ENCODE measurements at places on chromosomes 2 and 18. TPM values are rescaled to one million over a fixed set of nuclear protein-coding genes. Genes with fewer than 3 reads are reported as not detected.

GRCh38 chr2:127415593-127416505 lies 2.4 kb upstream of the PROC start:
- no peak for DNase-seq

DNA sequence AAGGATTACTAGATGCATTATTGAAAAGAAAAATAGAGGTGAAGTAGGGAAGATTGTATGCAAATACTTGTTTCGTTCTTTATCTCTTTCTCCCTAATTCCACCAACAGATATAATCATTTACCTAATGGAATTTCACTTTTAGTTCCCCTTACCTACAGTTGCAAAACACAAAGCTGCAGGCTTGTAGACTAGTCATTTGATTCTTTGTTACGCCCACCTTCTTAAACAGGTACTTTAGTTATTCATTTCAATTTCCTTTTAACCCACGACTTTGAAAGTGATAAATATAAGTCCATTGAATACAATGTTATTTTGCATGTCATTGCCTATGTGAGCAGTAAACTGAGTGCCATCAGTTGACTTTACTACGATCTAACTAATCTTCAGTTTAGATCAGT lies 3.9 kb upstream of the HRH4 start:
- DNase-seq: no peak

GRCh38 chr18:63869851-63870250 lies 17.7 kb upstream of the SERPINB2 start:
- DNase-seq: no peak

The CAPN13 gene
- total RNA-seq: not detected

GRCh38 chr18:62577765-62578164 lies 54.9 kb downstream of the ZCCHC2 start:
- DNase-seq: no peak

The ATP6V1C2 gene
- total RNA-seq: 0.72 TPM

DNA sequence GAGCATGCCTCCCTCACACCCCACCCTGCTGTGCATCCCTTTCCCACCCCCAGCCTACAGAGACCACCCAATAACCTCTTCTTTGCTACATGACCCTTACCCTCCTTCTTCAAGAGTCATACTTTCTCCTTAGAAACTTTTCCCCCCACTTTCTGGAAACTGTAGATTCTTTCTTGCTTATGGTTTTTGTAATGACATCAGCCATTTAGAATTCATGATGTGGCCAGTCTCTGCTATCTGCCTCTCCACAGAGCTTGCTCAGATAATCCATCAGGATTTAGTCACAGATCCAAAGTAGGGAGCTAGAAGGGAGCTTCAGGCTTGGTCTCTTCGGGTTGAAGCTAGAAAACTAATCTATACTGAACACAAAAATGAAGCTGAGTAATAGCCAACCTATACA lies 36.5 kb downstream of the GALM start:
- DNase-seq: no peak

The DCDC2C gene
- not detected for total RNA-seq

The SERPINB11 gene
- total RNA-seq: 107 TPM

The TMEM200C gene
- total RNA-seq: 3.8 TPM

- no peak for DNase-seq
These were observed 629.9 kb upstream of the ACVR2A start for GRCh38 chr2:147214914-147215313.

- peak; percentile 12 for DNase-seq
These were observed 891 bp downstream of the CAB39 start for GRCh38 chr2:230713331-230714135.

The ACMSD gene
- not detected for total RNA-seq

The SCYGR4 gene
- total RNA-seq: 0.14 TPM

DNA sequence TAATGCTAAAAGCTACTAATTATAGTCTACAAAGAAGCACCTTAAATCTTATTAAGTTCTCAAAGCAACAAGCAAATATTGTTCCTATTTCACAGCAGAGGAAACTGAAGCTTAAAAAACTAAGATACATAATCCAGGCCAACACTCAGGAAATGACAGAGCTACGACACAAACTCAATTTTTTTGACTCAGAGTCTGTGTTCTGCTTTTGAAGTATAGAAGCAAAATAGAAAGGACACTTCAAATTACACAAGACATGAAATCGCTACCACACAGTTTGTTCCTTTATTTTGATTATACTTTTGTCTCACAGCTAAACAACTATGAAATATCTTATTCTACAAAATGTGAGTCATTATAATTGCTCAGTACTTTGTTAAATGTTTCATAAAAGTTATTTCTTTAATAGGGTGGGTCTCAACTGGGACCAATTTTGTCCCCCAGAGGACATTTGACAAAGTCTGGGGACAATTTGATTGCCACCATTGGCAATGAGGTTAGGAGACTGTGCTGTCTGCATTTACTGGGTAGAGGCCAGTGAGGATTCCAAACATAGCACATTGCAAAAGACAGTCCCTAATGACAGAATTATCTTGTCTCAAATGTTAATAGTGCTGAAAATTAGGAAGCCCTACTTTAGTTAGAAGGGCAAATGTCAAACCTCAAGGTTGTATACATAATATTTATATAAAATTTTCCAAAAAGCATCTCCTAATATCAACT lies 101.5 kb upstream of the GRB14 start:
- DNase-seq: no peak

GRCh38 chr2:95346738-95347671 lies 49.9 kb downstream of the KCNIP3 start:
- no peak for DNase-seq

DNA sequence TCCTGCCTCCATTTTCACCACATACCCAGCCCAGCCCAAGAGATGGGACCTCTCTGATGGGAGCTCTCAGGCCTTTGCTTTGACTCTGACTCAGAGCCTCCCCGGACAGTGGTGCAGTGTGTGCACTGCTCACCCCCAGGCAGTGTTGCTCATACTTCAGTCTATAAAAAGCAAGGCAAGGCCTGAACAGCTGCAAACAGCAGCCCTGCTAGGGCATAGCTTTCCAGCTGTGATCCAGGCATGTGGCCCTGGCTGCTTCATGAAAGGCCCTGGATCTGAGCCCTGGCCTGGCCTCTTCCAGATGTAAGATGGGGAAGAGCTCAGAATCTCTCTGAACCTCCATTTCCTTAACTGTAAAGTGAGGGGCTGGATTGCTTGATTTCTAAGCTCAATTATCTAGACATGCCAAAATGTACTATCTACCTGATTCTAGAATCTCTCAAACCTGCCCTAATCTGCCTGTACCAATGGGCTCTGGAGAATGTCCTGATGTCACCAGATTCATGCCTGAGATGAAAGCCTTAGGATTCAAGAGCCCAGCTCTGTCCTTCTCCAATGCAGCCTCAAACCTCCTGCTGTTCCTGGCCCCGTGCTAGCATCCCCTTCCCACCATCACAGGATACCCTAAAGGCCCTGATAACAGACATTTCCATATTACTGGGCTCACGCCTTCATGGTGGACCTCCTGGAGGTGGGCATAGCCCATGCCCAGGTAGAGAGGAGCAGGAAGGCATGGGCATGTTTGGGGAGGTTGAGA lies 206.9 kb downstream of the ARL4C start:
- DNase-seq: no peak

GRCh38 chr18:79528846-79529245 lies 133.1 kb downstream of the NFATC1 start:
- DNase-seq: peak; percentile 55

GRCh38 chr2:179991344-179991743 lies 15.8 kb downstream of the CWC22 start:
- DNase-seq: no peak

The RAB12 gene
- 45.5 TPM for total RNA-seq

The GALNT5 gene
- total RNA-seq: 3.0 TPM

- DNase-seq: no peak
These were observed 79.2 kb upstream of the MSH2 start for GRCh38 chr2:47323822-47324171.

GRCh38 chr18:46010676-46011075 lies 43.5 kb upstream of the EPG5 start:
- no peak for DNase-seq

The CYRIA gene
- total RNA-seq: not detected

The WNT10A gene
- total RNA-seq: not detected

DNA sequence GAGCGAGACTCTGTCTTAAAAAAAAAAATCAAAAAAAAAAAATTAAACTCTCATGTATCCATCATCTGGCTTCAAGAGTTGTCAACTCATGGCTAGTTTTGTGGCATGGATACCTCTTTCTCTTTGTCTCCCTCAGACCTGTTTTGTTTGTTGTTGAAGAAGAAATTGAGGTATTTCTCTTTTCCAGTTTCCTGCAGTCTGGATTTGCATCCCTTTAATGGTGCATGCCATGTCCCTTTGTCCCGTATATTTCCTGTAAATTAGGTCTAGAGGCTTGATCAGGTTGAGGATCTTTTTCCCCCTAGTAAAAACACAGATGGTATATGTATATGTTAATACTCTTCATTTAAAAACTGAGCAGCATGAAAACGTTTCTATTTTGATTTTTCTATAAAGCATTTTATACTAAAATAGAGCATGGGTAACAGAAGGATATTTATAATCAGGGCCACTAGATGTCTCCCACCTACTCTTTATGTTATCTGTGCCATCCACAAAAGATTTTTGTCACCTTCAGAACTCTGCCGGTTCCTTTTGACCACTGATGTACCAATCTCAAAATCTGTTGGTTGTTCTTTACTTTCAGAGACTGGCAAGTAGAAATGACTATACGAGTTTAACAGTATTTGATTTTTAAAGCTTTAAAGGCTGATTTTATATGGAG lies 80.1 kb downstream of the GALNT1 start:
- no peak for DNase-seq

Measured in NCI-H460 (cell line).